ENCODE measurements at places on chromosomes 2 and 18.

GRCh38 chr18:32888306-32888705 lies 115.5 kb upstream of the KLHL14 start:
- no peak for DNase-seq

GRCh38 chr2:203446071-203446481 lies 89.0 kb downstream of the RAPH1 start:
- no peak for DNase-seq

DNA sequence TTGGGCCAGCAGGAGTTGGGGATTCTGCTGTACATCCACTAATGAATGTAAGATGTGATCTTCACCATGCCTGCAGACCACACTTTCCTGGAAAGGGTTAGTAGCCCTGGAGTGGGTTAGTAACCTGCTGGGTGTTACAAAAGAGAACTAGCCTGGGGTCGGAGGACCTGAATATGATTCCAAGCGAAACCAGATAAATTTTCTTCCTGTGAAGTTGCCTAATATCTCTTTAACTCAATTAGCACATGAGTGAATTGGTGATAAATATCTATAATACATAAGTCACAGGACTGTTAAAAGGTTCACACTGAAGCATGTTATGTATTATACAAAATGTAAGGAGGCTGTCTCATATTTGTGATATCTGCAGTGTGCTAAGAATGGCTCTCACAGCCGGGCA lies 291.0 kb downstream of the CNTNAP5 start:
- no peak for DNase-seq

DNA sequence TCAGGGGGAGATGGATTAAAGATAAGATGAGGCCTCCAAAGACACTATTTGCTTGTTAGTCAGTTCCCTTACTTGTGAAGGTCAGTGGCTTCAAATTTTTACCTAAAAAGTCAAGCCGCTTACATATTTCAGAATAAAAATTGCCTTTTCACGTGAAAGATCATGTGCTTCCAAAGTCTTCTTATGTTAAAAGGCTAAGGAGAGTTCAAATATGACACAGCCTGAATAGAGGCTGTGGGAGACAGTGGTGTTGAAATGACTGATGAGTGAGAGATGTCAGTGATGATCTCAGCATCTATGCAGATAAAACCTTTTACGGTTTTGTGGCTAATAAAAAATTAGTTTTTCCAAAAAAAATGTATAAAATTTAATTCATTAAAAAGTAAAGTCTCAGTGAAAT lies 40.5 kb downstream of the UPP2 start:
- DNase-seq = no peak

- DNase-seq = no peak
These were observed 94.0 kb upstream of the SULT1C3 start for GRCh38 chr2:108145557-108146326.

GRCh38 chr18:1658908-1659566 lies 754.4 kb downstream of the ADCYAP1 start:
- DNase-seq = no peak

DNA sequence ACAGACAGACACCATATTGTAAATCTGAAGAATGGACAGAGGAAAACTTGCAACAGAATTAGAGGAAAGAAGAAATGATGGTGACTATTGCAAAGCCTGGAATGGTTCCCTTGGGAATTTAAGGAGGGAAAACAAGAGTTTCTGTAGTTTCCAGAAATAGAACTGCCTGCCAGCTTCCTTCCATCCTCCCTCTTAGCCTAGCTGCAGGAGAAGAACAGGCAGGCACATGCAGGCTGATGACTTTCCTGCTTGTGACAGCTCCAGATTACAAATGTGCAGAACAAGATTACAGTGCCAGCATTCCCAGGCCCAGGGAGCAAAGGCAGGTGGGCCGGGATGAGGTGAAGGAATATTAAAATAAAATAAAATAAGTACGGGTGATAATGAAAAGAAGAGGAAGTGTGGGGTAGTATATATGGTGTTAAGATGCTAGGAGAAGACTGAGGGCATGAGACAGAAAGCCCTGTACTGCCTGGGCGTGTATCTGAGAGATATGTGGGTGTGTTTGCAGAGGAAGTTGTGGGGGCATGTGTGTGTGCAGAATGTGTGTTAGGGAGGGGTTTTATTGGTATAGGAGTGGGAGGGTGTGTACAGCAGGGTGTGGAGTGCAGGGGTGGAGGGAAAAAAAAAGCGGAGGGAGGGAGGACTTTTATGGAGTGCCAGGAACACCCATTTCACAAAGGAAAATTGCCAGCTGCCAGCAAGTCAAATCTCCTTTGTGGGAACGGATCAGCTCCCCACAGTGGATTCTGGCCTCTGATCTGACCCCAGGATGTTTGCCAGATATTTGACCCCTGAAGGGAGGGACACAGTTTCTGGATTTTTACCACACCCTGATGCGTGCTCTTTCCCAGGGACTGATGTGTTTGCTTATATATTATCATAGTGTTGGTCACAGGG lies 43.9 kb upstream of the NEMP2 start:
- peak; percentile 22 for DNase-seq

- no peak for DNase-seq
These were observed 96.4 kb upstream of the TEX51 start for GRCh38 chr2:126802316-126802715.

GRCh38 chr2:101559551-101559950 lies 84.6 kb upstream of the RFX8 start:
- DNase-seq = no peak

DNA sequence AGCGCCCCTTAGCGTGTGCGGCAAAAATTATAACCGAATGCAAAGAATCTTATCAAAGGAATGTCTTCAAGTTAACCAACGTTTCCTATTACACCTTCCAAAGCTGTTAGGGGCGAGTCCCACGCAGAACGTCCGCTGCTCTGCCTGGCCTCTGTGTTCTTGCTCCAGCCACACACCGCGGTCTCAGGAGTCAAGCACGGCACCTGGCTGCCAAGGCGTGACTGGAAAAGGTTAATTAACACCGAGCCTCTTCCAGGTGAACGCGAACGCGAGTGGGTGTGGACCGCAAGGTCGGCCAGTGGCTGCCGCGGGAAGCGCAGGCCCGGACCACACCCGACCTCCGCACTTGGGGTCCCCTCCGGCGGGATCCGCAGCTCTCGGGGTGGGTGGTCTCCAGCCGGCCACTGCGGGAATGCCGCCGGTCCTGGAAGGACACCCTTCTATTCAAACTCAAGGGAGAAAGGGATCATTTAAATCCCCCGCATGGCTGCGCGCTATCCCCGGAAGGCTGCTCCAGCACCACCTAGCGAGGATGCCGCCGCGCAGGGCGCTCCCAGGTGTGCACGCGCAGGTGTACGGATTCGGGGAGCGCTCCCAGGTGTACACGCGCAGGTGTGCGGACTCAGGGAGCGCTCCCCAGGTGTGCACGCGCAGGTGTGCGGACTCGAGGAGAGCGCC lies 830 bp downstream of the CYB5A start:
- peak; percentile 57 for DNase-seq

GRCh38 chr18:31863103-31863502 lies 79.8 kb downstream of the TRAPPC8 start:
- DNase-seq = no peak

GRCh38 chr2:3665886-3666612 lies 8.0 kb downstream of the ALLC start:
- DNase-seq = no peak

- DNase-seq = no peak
These were observed 692.9 kb upstream of the HS6ST1 start for GRCh38 chr2:129011466-129012061.

- DNase-seq = no peak
These were observed 3.1 kb downstream of the ADAM17 start for GRCh38 chr2:9552219-9553178.

GRCh38 chr2:8612734-8613179 lies 69.1 kb upstream of the ID2 start:
- DNase-seq = no peak

DNA sequence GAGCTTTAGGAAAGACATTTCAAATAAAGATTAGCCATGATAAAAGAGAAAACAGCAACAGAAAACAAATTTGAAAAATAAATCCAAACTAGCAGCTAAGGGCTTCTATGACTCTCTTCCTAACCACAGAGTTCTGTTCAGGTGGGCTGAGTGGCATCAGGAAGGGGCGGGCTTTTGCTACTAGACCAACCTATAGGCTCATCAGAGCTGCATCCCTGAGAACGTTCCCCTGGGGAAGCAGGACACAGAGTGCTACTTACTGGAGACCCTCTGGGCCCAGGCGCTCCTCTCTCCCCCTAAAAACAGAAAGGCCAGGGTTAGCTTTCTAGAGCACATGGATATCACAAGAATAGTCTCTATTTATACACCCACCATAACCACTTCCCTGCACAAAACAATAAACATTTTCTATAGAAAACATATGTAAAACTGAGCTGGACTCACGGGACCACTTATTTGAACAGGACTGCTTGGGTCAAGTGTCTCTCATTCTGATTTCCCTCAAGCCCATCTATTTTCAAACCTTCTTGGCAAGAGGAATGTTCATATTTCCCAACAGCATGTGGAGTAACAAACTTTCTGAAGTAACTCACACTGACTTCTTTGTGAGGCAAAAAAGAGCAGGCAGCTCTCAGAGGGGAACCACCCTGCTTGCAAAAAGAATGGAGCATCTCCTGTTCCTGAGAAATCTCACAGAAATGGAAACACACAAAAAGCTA lies 78.9 kb upstream of the LMAN1 start:
- DNase-seq = no peak

DNA sequence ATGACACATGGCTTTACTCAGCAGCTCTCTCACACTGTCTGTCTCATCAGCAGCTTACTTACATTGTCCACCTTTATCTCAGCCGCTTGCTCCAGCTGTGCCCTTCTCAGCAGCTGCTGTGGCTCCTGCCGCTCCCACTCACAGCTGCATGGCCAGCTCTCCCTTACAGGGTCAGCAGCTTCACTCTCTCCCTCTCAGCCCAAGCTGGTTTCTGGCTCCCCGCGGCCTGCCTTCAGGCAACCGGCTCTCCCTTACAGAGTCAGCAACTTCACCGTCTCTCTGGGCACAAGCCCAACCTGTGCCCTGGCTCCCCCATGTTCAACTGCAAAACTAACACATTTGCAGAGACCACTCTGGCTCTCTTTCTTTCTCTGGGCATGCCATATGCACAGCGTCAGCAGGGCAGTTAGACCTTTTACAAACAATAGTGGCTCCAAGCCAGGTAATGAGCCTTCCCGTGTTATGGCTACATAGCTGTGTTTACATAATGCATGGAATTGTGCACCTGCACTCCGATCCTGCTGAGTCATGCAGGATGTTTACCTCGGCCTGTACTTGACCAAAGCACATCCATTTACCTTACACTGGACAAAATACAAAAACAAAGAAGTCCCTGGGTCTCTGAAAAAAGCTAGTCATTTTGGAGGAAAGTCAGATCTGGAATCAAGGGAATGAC lies 167.3 kb downstream of the DOK6 start:
- no peak for DNase-seq

DNA sequence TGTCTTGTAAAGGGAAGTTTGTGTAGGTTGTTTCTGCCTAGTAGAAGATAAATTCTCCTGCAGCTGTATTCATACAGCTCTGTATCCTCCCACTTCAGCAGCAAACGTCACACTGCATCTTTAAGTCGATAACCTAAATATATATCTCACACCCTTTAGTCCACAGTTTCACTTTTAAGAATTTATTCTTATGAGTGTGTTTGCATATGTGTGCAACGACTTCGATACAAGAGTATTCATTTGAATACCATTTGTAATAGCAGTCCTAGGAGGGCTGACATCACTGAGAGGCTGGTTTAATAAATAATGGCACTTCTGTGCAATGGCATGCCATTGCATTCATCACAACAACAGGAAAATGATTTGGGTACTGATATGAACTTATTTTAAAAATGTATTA lies 63.8 kb upstream of the MSH6 start:
- DNase-seq = no peak

DNA sequence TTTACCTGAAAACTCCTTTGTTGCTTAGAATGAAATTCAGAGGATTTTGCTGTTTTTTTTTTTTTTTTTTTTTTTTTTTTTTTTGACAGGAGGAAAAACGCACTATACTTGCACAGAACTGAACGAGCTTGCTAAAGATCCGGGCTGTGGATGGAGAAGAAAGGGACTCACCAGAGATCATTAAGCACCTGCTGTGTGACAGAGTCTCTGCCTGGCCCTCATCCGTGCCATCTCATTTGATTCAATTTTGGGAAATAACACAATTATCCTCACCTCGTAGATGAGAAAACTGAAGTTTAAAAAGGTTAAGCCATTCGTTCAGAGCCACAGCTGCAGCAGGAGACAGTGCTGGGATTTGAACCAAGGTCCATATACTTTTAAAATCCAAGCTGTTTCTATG lies 775.4 kb upstream of the ID2 start:
- peak; percentile 59 for DNase-seq

DNA sequence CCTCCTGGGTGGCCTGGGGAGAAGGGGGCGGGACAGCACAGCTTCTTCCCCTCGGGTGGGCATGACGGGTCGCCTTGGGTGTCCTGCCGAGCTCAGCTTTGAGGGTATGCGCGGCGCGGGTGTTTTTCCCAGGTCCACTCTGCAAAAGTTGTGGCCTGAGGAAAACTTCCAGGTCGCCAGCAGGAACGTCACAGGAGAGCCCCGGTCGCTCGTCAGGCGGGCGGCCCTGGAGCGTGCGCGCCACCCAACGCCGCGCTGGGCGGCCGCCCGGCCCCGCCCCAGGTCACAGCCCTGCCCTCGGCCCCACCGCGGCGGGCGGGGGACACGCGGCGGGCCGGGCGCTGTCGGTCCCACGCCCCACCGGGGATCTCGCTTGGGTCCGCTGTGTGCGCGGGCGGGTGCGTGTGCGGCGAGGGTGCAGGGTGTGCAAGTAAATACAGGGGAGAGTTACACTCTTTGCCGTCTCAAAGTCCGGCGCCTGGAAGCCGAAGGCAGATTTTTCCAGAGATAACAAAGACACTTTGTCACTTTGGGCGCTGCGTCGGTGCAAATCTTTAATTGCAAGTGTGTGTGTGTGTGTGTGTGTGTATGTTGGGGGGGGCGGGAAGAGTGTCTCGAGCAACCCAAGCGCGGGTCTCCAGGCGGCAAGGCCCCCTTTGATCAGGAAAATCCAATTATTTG lies 616 bp upstream of the SP5 start:
- DNase-seq = no peak

DNA sequence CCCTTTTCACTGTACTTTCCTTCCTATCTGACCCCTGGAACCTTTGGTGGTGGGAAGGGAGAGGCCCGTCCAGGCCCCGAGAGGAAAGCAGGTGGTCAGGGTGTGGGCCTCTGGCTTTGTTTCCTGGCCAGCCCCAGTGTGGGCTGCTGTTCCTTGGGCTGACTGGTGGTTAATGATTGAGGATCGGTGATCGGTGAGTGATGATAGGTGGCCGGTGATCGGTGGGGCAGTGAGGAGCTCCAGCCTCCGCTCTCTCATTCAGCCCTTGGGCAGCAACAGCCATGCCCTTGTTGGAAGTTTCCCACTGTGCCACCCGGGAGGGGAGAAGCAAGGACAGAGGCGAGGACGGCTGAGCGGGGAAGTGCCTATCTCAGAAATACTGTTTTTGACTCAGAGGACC lies 7.3 kb downstream of the ACKR3 start:
- DNase-seq = no peak

GRCh38 chr2:106708209-106708608 lies 177.8 kb downstream of the ST6GAL2 start:
- no peak for DNase-seq

All from NCI-H1105 (cell line).